ENCODE measurements at places on chromosomes 6 and 20. TPM values are rescaled to one million over a fixed set of nuclear protein-coding genes. Genes with fewer than 3 reads are reported as not detected.

The VSTM2L gene
- total RNA-seq, result 0.69 TPM

The TCF15 gene
- total RNA-seq, result not detected

The FOXQ1 gene
- 0.42 TPM for total RNA-seq

The SLC24A3 gene
- total RNA-seq, result not detected

The CSE1L gene
- total RNA-seq, result 158 TPM

The TSPO2 gene
- not detected for total RNA-seq

The PSORS1C2 gene
- total RNA-seq, result not detected

The SDCBP2 gene
- 3.4 TPM for total RNA-seq

The PACSIN1 gene
- 5.0 TPM for total RNA-seq

The CGA gene
- total RNA-seq, result not detected

- H3K27ac ChIP-seq, result no peak overlapping the region
- H3K36me3 ChIP-seq, result no peaks in the 10 kb centered on the region
- H3K4me3 ChIP-seq, result no peak overlapping the region
- DNase-seq, result no peak
- no peaks in the 10 kb centered on the region for H3K27me3 ChIP-seq
- H3K4me1 ChIP-seq, result no peaks in the 10 kb centered on the region
Observed at GRCh38 chr20:8326191-8326590, 194.1 kb downstream of the PLCB1 start.

DNA sequence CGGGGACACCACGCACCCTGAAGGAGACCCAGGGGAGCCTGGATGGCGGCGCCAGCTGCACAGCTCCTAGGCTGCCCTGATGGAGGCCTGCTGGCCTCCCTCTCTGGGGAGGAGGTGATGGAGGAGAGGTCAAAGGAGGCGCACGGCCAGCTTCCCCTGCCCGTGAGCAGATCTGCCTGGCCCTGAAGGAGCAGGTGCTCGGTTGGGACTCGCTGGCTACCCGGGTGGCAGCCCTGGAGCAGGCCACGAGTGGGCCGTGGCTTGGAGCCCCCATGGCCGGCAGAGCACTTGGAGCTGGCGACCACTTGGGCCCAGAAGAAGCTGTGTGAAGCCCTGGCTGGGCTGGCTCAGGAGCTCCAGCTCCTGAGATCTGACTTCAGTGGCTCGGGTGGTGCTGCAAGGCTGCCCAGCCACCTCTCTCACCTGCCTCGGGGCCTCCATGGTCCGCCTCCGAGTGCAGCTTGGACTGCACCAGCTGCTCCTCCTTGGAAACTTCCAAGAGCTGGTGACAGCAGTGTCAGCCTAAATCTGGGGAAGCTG lies 7.5 kb upstream of the RAET1E start:
- no peak overlapping the region for H3K4me3 ChIP-seq
- no peaks in the 10 kb centered on the region for H3K4me1 ChIP-seq
- no peak overlapping the region for H3K27ac ChIP-seq
- H3K36me3 ChIP-seq, result no peaks in the 10 kb centered on the region

DNA sequence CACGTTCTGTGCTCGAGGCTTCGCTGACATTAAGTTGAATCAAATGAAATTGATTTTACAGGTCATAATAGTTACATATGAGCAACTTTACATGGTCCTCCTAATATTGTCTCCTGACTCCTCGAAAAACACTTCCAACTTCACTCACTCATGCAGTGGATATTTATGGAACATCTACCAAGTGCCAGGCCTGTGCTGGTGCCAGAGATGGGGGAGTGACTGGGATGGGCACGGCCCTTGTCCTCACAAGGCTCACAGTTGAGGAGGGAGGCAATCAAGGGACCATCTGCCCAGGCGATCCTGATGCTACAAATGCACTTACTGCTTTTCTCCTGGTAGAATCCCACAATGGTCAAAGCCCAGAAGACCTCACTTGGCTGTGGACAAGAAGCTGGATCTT lies 426.4 kb downstream of the PREX1 start:
- no peak for DNase-seq
- no peak overlapping the region for H3K27ac ChIP-seq
- H3K4me1 ChIP-seq, result no peaks in the 10 kb centered on the region
- no peak overlapping the region for H3K4me3 ChIP-seq

- H3K27ac ChIP-seq, result no peak overlapping the region
- H3K36me3 ChIP-seq, result no peaks in the 10 kb centered on the region
- H3K4me1 ChIP-seq, result peaks cover 27% of the 10 kb centered on the region
- DNase-seq, result no peak
- no peak overlapping the region for H3K4me3 ChIP-seq
- peaks cover 12% of the 10 kb centered on the region for H3K27me3 ChIP-seq
Observed at GRCh38 chr6:132524646-132525045, 11.7 kb upstream of the STX7 start.

- H3K27me3 ChIP-seq, result no peaks in the 10 kb centered on the region
- H3K4me3 ChIP-seq, result no peak overlapping the region
- DNase-seq, result no peak
- H3K36me3 ChIP-seq, result no peaks in the 10 kb centered on the region
- H3K27ac ChIP-seq, result no peak overlapping the region
Observed at GRCh38 chr6:149324428-149324827, 6.9 kb downstream of the TAB2 start.

- H3K4me1 ChIP-seq, result peaks cover 38% of the 10 kb centered on the region
- H3K4me3 ChIP-seq, result peak overlapping the region; percentile 37
- no peaks in the 10 kb centered on the region for H3K36me3 ChIP-seq
- H3K27me3 ChIP-seq, result no peaks in the 10 kb centered on the region
Observed at GRCh38 chr20:40860487-40860902, 168.1 kb upstream of the TOP1 start.

- H3K4me3 ChIP-seq, result no peak overlapping the region
- H3K4me1 ChIP-seq, result no peaks in the 10 kb centered on the region
- no peak overlapping the region for H3K27ac ChIP-seq
- H3K36me3 ChIP-seq, result no peaks in the 10 kb centered on the region
- no peaks in the 10 kb centered on the region for H3K27me3 ChIP-seq
Observed at GRCh38 chr6:94570581-94570980, 1006.8 kb upstream of the MANEA start.

DNA sequence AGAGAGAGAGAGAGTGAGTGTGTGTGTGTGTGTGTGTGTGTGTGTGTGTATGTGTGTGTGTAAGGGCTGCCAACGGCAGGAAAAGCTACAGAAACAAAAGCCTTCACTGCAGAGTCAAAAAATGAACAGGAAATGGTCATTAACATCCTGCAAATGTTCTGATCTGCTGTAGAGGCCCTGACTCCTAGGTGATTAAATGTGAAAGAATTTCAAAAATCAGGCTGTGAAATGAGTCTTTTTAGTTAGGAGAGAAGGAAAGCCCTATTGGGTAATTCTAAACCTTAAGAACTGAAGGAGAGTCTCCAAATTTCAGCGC lies 166.5 kb upstream of the MYLIP start:
- DNase-seq, result no peak
- H3K4me1 ChIP-seq, result no peaks in the 10 kb centered on the region
- no peaks in the 10 kb centered on the region for H3K27me3 ChIP-seq
- no peak overlapping the region for H3K27ac ChIP-seq
- no peak overlapping the region for H3K4me3 ChIP-seq
- H3K36me3 ChIP-seq, result no peaks in the 10 kb centered on the region

- H3K27me3 ChIP-seq, result no peaks in the 10 kb centered on the region
- H3K4me3 ChIP-seq, result no peak overlapping the region
- H3K36me3 ChIP-seq, result no peaks in the 10 kb centered on the region
- no peaks in the 10 kb centered on the region for H3K4me1 ChIP-seq
- no peak overlapping the region for H3K27ac ChIP-seq
Observed at GRCh38 chr20:14832630-14833029, 495.2 kb upstream of the FLRT3 start.

DNA sequence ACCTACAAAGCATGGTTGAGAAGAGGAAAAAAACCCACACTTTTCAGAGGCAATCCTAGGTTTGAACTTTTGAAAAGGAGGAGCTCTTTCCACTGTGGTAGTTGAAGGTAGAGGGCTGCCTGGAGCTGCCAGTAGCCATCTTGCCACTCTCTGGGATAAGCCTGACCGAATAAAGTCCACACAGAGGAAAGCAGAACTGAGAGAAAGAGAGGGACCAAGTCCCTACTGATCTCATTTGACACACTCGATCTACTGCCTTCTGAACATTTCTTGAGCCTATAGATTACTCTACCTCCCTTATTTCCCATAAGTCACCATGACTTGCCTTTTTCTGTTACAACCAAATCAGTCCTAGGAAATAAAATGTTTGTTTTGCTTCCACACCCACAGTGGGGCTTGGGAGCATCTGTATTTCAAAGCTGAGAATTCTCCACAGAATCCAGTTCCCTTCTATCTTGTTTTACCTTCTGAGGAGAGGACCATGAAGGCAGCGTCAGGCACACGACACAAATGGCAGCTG lies 147.0 kb upstream of the PTPRK start:
- no peak overlapping the region for H3K27ac ChIP-seq
- no peak for DNase-seq
- no peak overlapping the region for H3K4me3 ChIP-seq

DNA sequence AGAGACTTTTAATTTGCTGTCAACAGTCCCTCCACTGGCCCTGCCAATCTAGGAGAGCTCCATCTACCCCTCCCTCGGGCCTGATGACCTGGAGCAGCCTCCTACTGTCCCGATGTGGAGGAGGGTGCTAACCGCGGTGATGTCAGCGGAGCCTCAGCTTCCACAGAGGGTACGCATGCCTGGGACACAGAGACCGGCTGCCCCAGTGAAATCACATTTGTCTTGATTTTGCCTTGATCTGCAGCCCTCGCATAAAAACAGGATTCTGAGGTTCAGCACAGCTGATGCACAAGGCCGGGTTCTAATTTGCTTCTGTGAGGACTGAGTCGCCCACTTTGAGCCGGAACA lies 77.6 kb downstream of the STK35 start:
- no peaks in the 10 kb centered on the region for H3K36me3 ChIP-seq
- no peaks in the 10 kb centered on the region for H3K4me1 ChIP-seq
- H3K27me3 ChIP-seq, result peaks cover 8% of the 10 kb centered on the region
- H3K27ac ChIP-seq, result no peak overlapping the region

GRCh38 chr6:156545021-156545420 lies 232.2 kb upstream of the ARID1B start:
- H3K36me3 ChIP-seq, result no peaks in the 10 kb centered on the region
- H3K27ac ChIP-seq, result no peak overlapping the region
- peaks cover 16% of the 10 kb centered on the region for H3K27me3 ChIP-seq
- H3K4me3 ChIP-seq, result no peak overlapping the region
